ENCODE measurements at places on chromosomes 13 and 19.

GRCh38 chr13:47696674-47697073 lies 304.4 kb downstream of the SUCLA2 start:
- no peak overlapping the region for H3K27ac ChIP-seq
- DNase-seq = no peak
- H3K27me3 ChIP-seq = peaks cover 13% of the 10 kb centered on the region
- H3K36me3 ChIP-seq = no peaks in the 10 kb centered on the region

DNA sequence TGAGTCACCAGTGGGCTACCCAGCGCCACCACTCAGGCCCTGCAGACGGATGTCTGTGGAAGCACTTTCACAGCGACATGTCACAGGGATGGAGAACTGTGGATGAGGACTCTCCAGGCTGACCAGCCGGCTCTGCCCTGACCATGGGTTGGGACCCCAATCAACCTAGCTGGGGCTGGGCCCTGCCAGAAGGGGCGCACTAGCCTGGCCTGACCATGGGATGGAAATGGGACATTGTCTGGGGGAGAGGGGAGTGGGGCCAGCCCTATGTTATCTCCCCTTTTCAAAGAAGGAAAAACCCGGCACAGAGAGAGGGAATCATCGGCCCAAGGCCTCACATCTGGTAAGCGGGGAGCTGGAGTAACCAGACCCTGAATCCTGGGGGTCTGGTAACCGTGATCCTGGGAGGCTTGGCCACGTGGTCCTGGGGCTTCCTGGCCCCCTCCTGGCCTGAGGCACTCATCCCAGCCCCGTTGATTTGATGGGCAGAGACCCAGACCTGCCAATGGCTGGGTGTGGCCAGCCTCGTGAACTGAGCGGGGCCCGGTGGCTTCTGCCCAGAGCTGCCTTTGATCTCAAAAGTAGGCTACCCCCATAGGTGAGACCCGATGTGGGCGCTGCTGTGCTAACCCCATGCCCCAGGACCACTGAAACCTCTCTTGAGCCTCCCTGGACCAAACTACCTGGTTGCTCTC lies 11.2 kb upstream of the SLC7A10 start:
- H3K27me3 ChIP-seq = peaks cover 5% of the 10 kb centered on the region
- no peak overlapping the region for H3K27ac ChIP-seq
- DNase-seq = no peak

DNA sequence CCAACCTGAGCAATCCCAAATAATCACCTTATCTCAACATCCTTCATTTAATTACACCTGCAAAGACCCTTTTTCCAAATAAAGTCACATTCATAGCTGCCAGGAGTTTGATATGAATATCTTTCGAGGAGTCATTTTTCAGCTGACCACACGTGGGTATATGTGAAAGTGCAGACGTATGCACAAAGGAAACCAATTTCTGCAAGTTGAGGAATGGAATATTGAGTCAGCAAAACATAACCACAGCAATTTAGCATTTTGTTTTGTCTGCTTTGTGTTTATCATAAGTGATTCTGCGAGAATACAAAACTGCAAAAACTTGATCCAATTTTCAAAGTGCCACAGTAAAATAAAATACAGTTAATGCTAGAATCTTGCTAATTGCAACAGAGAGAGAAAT lies 295.9 kb downstream of the SUCLA2 start:
- peaks cover 26% of the 10 kb centered on the region for H3K27me3 ChIP-seq
- H3K4me3 ChIP-seq = no peak overlapping the region
- DNase-seq = no peak
- no peaks in the 10 kb centered on the region for H3K36me3 ChIP-seq

GRCh38 chr13:105389373-105389772 lies 1146.1 kb downstream of the EFNB2 start:
- no peak overlapping the region for H3K4me3 ChIP-seq
- H3K27ac ChIP-seq = no peak overlapping the region
- H3K4me1 ChIP-seq = no peaks in the 10 kb centered on the region
- DNase-seq = no peak
- no peaks in the 10 kb centered on the region for H3K27me3 ChIP-seq

DNA sequence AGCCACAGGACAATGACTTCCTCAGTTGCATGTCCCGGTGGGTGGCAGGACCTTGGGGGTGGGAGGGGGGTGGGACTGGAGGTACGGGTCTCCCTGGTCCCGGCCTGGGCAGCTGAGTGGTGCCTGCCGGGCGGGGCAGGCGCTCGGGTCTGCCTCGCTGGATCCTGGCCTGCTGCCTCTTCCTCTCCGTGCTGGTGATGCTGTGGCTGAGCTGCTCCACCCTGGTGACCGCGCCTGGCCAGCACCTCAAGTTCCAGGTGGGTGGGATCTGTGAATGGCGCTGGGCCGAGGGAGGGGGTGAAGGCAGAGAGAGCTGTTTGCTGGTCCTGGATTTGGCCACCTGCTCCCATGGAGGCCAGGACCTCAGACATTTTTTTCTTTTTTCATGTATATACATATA lies 5.6 kb downstream of the TMEM59L start:
- H3K27ac ChIP-seq = no peak overlapping the region
- peaks cover 2% of the 10 kb centered on the region for H3K4me1 ChIP-seq
- no peak for DNase-seq
- peaks cover 47% of the 10 kb centered on the region for H3K27me3 ChIP-seq

DNA sequence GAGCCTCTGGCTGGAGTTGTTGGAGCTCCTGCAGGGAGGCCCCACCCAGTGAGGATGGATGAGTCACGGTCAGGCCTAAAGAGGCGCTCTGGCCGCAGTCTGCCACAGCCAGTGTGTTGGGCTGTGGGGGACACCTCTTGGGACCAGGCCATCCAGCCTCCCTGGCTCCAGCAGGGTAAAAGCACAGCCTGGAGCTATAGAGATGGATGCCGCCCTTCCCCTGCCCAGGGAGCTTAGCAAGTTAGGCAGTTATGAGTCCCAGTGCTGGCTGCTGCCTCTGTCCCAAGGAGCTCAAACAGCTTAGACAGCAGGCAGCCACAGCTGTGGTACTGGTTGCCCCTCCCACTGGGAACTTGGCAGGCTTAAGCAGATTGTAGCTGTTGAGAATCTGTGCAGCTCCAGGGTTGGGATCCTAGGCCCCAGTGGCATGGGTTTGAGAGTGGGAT lies 100.9 kb downstream of the NDFIP2 start:
- H3K27ac ChIP-seq = no peak overlapping the region
- no peaks in the 10 kb centered on the region for H3K36me3 ChIP-seq
- H3K27me3 ChIP-seq = no peaks in the 10 kb centered on the region
- DNase-seq = no peak
- no peak overlapping the region for H3K4me3 ChIP-seq

DNA sequence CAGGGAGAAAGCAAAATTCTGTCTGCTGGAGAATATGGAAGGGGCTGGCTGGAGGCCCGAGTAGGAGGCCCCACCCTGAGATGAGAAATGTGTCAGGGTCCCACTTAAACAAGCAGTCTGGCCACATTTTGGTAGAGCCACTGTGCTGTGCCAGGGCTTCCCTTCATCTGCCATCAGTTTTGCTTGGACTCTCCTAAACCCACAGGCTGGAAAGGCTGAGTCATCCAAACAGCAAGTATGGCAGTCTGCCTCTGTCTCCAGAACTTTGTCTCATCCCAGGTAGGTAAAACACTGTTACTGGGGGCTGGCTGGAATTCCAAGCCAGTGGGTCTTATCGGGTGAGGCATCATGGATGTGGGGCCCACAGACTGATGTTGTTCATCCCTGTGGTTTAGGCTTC lies 1390.6 kb downstream of the UQCRFS1 start:
- DNase-seq = no peak
- no peak overlapping the region for H3K27ac ChIP-seq
- H3K4me1 ChIP-seq = peaks cover 2% of the 10 kb centered on the region
- no peaks in the 10 kb centered on the region for H3K27me3 ChIP-seq
- peaks cover 55% of the 10 kb centered on the region for H3K36me3 ChIP-seq
- no peak overlapping the region for H3K4me3 ChIP-seq

DNA sequence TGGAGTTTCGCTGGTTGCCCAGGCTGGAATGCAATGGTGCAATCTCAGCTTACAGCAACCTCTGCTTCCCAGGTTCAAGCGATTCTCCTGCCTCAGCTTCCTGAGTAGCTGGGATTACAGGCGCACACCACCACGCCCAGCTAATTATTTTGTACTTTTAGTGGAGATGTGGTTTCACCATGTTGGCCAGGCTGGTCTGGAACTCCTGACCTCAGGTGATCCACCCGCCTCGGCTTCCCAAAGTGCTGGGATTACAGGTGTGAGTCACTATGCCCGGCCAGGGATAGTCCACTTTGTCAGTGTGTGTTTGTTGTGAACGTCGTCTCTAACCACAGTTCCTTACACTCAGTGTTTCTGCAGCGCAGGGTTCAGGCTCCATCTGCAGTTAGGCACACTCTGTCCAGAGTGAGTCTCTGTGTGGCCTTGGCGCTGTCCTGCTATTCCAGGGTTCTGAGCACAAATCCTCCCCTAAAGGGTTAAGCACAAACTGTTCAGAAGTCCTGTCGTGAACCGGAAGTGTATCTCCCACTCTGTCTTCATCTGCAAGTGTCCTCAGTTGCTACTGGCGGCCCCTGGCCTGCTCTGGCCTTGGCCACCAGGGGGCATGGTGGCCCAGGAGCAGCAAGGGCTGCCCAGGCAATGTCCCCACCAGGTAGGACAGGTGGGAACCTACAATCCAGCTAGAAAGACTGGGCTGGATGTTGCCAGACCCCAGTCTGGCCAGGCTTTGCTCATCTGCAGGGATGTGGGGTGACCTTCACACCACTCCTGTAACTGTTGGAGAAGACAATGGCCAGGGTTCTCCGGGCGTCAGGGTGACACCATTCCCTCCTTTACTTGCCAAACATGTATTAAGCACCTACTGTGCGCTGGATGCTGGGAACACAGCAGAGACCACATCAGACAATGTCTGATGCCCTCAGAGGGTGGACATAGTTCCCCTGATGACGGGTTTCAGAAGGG lies 38.8 kb upstream of the GATAD2A start:
- peak; percentile 66 for DNase-seq
- H3K4me1 ChIP-seq = peaks cover 28% of the 10 kb centered on the region
- no peaks in the 10 kb centered on the region for H3K36me3 ChIP-seq
- no peaks in the 10 kb centered on the region for H3K27me3 ChIP-seq

DNA sequence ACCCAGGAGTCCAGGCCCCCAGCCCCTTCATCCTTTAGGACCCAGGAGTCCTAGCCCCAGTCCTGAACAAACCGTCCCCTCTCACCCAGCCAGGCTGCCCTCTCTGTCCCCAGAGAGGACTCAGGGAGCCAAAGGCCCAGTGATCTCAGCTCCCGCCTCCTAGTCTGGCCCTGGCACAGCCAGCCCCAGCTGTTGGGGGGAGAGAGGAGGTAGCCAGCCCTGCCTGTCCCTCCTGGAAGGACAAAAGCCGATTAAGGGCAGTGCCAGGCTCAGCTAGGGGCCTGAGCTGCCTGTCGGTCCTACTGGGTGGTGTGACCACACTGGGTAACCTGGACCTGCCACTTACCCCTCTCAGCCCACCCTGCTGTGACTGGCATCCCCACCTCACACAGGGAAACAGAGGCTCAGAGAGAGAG lies 14.5 kb downstream of the LIPE start:
- H3K27me3 ChIP-seq = no peaks in the 10 kb centered on the region
- no peak overlapping the region for H3K4me3 ChIP-seq
- peaks cover 35% of the 10 kb centered on the region for H3K36me3 ChIP-seq
- DNase-seq = no peak

- H3K36me3 ChIP-seq = no peaks in the 10 kb centered on the region
- no peaks in the 10 kb centered on the region for H3K4me1 ChIP-seq
These were observed 29.5 kb upstream of the MUC16 start for GRCh38 chr19:9039728-9040127.

- H3K27ac ChIP-seq = no peak overlapping the region
- no peak for DNase-seq
- no peaks in the 10 kb centered on the region for H3K4me1 ChIP-seq
- H3K4me3 ChIP-seq = no peak overlapping the region
- H3K36me3 ChIP-seq = peaks cover 4% of the 10 kb centered on the region
These were observed 17.0 kb upstream of the PRR20A start for GRCh38 chr13:57123681-57124080.

- no peaks in the 10 kb centered on the region for H3K36me3 ChIP-seq
- no peak overlapping the region for H3K4me3 ChIP-seq
- no peak for DNase-seq
These were observed 989 bp downstream of the NFILZ start for GRCh38 chr19:8631425-8631819.

GRCh38 chr13:24764276-24764630 lies 284 bp downstream of the RNF17 start:
- no peak for DNase-seq
- no peak overlapping the region for H3K4me3 ChIP-seq
- no peaks in the 10 kb centered on the region for H3K36me3 ChIP-seq

DNA sequence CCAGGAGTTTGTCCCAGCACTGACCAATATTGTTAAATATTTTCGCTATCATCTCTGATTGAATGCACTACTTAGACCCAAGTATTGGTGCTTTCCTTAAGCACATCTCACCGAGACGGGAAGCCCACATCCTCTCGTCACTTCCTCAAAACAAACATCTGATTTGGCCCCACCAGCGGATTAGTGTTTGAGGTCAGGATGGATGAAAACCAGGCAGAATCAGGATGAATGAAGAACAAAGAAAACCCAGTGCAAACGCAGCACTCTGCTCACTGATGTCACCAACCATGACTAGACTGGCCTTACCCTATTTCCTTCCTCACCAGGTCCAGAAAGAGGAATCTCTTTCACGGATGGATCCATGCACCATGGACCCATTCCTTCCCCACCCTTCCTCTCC lies 6.0 kb downstream of the PLAUR start:
- H3K27ac ChIP-seq = peak overlapping the region; percentile 33
- H3K27me3 ChIP-seq = no peaks in the 10 kb centered on the region
- peak overlapping the region; percentile 19 for H3K4me3 ChIP-seq
- peaks cover 38% of the 10 kb centered on the region for H3K4me1 ChIP-seq
- DNase-seq = peak; percentile 36

GRCh38 chr13:46172531-46172991 lies 9.4 kb downstream of the LCP1 start:
- H3K27ac ChIP-seq = peak overlapping the region; percentile 98
- peaks cover 53% of the 10 kb centered on the region for H3K36me3 ChIP-seq
- peaks cover 99% of the 10 kb centered on the region for H3K4me1 ChIP-seq
- no peaks in the 10 kb centered on the region for H3K27me3 ChIP-seq
- H3K4me3 ChIP-seq = peak overlapping the region; percentile 76

- no peaks in the 10 kb centered on the region for H3K27me3 ChIP-seq
- H3K4me1 ChIP-seq = peaks cover 50% of the 10 kb centered on the region
- peak; percentile 91 for DNase-seq
- H3K27ac ChIP-seq = peak overlapping the region; percentile 98
- peaks cover 6% of the 10 kb centered on the region for H3K36me3 ChIP-seq
- peak overlapping the region; percentile 98 for H3K4me3 ChIP-seq
These were observed 2.8 kb downstream of the ZFP36 start for GRCh38 chr19:39409208-39410016.

GRCh38 chr13:66563076-66563475 lies 667.1 kb downstream of the PCDH9 start:
- H3K4me3 ChIP-seq = no peak overlapping the region
- no peak overlapping the region for H3K27ac ChIP-seq
- no peaks in the 10 kb centered on the region for H3K36me3 ChIP-seq
- no peaks in the 10 kb centered on the region for H3K27me3 ChIP-seq
- H3K4me1 ChIP-seq = no peaks in the 10 kb centered on the region

- H3K36me3 ChIP-seq = no peaks in the 10 kb centered on the region
- H3K4me1 ChIP-seq = no peaks in the 10 kb centered on the region
- no peaks in the 10 kb centered on the region for H3K27me3 ChIP-seq
- no peak for DNase-seq
- H3K27ac ChIP-seq = no peak overlapping the region
These were observed 1286.9 kb upstream of the PCDH20 start for GRCh38 chr13:62702502-62702901.
